Thoracic aorta (tissue), 2 donors: ENCODE measurements at places on chromosomes 2 and 18.

- no peak overlapping the region for H3K27ac ChIP-seq
- H3K4me3 ChIP-seq = no peak overlapping the region
- peaks cover 39% of the 10 kb centered on the region for H3K4me1 ChIP-seq
- H3K36me3 ChIP-seq = peaks cover 3% of the 10 kb centered on the region
These were observed 88.2 kb downstream of the ZNF532 start for GRCh38 chr18:58952858-58953257.

DNA sequence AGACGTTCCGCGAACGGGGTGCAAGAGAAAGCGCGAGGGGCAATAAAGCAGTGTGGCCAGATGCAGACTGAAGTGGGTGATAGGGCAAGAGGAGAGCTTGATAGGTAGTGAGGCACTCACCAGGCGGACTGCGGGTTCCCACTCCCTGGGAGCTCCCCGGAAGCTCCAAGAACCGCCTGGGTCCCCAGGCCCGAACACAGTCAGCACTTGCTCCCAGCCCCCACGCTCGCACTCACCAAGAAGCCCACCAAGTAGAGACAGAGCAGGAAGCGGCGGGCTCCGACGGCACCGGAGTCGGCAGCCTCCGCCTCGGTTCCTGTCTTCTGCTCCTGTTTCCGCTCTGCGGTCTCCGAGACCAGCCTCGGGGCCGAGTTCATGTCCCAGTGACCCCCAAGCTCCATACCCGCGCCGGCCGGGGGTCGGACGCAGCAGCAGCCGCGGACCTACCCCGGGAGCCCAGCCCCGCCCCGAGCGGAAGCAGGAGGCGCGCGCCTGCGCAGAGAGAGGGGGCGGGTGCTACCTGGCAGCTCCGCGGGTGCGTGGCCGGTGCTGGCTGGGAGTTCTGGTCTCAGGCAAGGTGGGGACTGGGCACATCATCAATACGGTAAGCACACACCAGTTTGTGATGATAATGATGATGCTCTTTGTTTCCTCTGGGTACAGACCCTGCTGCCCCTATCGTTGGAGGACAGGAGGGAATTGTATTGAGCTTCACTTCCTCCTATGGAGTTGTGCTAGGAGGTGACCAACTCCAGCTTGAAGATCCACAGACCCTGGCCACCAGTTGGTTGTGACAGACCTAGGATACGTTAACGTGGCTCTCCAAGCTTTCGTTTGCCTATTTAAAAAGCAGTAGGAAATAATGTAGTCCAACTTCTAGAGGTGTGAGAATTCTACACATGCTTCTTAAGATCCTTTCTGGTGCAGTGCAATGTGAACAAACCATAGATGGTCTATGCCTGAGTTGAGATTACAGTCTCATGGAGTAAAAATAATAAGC is 25.1 kb upstream of the TMEM182 start:
- peak overlapping the region; percentile 56 for H3K27ac ChIP-seq
- H3K4me1 ChIP-seq = peaks cover 10% of the 10 kb centered on the region
- no peaks in the 10 kb centered on the region for H3K36me3 ChIP-seq
- H3K4me3 ChIP-seq = peak overlapping the region; percentile 91

DNA sequence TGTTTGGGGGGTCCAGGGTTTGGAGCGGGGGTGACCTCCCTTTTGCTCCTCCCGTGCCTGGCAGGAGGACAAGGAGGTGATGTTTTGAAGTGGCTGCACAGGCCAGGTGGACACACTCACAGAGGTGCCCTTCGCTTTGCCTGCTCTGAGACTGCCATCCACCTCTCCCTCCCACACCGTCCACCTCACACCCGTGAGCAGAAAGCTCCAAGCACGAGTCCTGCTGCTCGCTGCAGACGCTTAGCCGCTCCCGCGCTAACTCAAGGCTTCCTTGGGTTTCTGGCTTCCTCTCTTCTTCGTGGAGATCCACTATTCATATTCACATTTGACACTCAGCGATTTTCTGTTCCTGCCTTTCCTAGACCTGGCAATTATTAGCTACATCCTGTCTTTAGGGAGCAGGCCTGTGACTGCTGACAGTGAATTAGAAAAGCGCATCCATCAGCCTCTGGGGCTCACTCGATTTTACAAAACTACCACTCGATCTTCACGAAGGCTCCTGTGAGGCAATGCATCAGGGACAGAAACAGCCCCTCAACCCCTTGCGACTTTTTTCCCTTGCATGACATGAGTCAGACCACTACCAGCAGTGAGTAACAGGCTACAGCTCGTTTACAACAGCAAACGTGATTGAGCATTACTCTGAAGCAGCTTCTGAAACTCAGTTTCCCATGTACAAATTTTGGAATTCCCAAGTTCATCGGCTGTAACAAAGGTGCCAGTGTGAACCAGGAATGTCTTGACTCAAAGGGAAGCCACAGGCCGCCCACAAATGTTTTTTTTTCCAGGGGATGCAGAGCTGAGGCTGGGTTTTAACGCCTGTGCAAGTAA is 238.7 kb upstream of the SOX11 start:
- no peak overlapping the region for H3K27ac ChIP-seq
- H3K27me3 ChIP-seq = no peaks in the 10 kb centered on the region
- H3K36me3 ChIP-seq = no peaks in the 10 kb centered on the region
- no peak for DNase-seq
- H3K4me1 ChIP-seq = no peaks in the 10 kb centered on the region

GRCh38 chr18:26540043-26540628 is 8.2 kb downstream of the KCTD1 start:
- no peak overlapping the region for H3K4me3 ChIP-seq
- H3K36me3 ChIP-seq = no peaks in the 10 kb centered on the region
- H3K4me1 ChIP-seq = peaks cover 16% of the 10 kb centered on the region
- H3K27me3 ChIP-seq = no peaks in the 10 kb centered on the region
- DNase-seq = no peak
- no peak overlapping the region for H3K27ac ChIP-seq

GRCh38 chr2:160317181-160318099 is 117.4 kb upstream of the ITGB6 start:
- DNase-seq = no peak
- H3K4me1 ChIP-seq = peaks cover 40% of the 10 kb centered on the region

DNA sequence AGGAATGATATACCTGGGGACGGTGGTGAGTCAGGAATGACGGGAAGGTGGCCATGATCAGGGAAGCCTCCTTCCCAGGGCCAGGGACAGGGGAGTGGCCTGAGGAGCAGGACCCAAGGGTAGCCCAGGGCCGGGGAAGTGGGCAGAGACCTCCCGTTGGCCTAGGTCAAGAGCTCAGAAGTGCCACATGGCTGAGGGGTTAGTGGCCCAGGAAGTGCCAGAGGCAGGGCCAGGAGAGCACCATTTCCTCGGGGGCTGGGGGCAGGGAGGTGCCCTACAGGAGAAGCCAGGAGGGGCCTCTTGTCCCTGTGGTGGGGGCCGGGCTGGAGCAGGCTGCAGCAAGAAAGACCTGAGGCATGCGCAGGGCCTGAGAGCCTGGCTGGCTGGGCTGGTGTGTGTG is 152.3 kb upstream of the ZSWIM2 start:
- no peaks in the 10 kb centered on the region for H3K27me3 ChIP-seq
- no peak overlapping the region for H3K27ac ChIP-seq
- no peaks in the 10 kb centered on the region for H3K36me3 ChIP-seq
- H3K4me1 ChIP-seq = no peaks in the 10 kb centered on the region
- no peak overlapping the region for H3K4me3 ChIP-seq
